Activated CD8-positive, alpha-beta memory T cell treated with anti-CD3 and anti-CD28 coated beads, Interleukin-2, amount 10 ng/mL, durations not matched to agents 7 days and 5 days (primary cell): ENCODE measurements at places on chromosomes 12 and 14. TPM values are rescaled to one million over a fixed set of nuclear protein-coding genes. Genes with fewer than 3 reads are reported as not detected.

NGB gene
- total RNA-seq: not detected

HOTAIR gene
- total RNA-seq: not detected

TAS2R9 gene
- total RNA-seq: not detected

TSHR gene
- 0.73 TPM for total RNA-seq

PEX5 gene
- 15.3 TPM for total RNA-seq

MYH6 gene
- 0.23 TPM for total RNA-seq
